Omental fat pad (tissue), 4 donors: ENCODE measurements at places on chromosomes 7 and 10. TPM values are rescaled to one million over a fixed set of nuclear protein-coding genes. Genes with fewer than 3 reads are reported as not detected.
A peak's percentile ranks its signal among the peaks of the same experiment; 100 is the strongest.

DNA sequence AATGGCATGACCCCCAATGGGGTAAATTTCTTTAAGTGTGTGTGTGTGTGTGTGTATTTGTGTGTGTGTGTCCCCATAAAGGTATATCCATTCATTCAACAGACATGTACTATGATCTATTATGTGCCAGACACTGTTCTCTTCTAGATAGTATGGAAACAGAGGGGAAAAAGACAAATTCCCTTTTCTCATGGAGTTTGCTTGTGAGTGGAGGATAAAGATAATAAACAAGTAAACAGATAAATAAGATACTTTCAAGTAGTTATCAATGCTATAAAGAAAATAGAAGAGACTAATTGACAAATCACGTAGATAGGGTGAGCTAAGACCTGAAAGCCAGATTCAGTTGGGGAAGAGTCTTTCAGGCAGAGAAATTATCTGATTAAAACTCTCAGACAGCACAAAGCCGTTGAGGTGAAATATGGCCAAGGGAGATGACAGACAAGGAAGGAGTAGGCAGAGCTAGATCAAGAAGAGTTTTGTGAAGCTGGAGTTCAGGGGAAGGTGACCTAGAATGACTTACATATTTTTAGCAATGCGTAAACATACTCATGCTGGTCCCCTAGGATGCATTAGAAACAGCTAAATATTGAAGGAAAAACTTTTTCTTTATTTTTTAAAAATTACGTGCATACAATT lies 45.2 kb upstream of the DMTF1 start:
- no peak for DNase-seq

DNA sequence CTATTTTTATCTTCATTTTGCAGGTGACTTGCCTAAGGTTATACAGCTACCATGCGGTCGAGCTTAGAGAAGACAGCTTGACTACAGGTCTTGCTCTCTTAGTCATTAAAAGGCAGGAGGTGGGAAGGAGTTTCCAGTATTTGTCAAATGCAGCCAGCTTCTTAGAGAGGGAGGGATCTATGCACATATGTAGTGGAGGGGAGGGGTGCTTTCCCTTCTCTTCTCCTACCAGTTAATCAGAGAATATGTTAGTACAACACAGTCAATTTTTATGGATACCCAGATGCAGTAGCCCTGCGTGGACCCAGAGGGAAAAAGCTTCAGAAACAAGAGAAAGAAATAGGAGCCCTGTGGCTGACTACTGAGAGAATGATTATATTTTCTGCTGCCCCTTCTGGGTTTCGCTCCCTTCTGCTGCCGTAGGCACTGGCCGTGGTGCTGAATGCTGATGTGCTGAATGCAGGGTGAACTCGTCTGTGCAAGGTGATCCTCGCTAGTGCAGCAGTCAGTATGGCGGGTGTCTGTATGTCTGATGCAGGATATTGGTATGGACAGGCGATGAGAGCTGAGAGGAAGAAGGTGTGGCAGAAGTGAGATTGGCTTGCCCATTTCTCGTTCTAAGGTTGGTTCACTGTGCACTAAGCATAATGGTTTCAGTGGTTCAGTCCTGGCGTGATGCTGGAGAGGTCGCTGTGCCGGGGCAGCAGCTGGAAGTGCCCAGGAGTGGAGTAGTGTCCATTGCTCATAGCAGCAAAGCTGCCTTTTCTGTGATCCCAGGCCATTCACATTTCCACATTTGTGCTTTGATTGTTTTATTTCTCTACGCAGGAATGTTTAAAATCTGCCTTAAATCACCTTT lies 189.2 kb upstream of the PODXL start:
- DNase-seq, result no peak

- no peak for DNase-seq
These were observed 18.5 kb upstream of the TAS2R40 start for GRCh38 chr7:143203386-143203785.

MEOX2 gene
- total RNA-seq, result 3.2 TPM

SEMA3D gene
- 5.2 TPM for total RNA-seq

GIMAP7 gene
- total RNA-seq, result 5.8 TPM

DNA sequence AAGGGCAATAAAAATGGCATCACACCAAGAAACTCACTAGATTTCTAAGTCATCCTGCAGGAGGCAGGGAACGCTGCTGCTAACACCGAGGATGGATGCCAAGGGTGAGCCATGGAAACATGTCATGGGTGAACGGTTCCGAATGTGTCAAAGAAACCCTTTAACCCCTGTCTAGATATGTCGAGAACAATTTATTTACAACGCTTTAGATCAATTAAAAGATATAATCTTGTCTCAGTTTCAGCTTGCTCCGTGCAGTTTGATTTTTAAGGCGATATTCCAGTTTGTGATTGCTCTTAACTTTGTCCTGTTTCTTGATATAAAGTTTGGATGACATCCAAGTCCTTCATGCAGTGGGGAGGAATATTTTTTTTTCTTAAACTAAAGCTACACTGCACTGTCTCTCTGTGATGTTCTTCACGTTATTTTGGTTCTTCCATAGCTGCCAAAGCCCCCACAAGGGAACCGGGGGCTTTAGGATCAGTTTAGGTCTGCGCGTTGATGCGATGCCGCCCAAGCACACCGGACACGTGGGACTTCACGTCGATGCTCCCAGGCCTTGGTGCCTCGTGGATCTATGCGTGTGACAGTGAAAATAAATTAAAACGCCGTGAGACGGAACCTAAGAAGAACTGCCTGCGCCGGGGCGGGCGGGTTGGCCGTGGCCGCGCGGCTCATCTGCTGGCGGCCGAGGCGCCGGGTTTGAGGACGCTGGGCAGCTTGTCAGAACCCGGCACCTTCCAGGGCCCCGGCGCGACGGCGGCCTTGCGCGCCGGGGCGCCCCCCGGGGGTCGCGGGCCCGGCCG lies 220.3 kb downstream of the PHTF2 start:
- DNase-seq, result peak; percentile 41

DNA sequence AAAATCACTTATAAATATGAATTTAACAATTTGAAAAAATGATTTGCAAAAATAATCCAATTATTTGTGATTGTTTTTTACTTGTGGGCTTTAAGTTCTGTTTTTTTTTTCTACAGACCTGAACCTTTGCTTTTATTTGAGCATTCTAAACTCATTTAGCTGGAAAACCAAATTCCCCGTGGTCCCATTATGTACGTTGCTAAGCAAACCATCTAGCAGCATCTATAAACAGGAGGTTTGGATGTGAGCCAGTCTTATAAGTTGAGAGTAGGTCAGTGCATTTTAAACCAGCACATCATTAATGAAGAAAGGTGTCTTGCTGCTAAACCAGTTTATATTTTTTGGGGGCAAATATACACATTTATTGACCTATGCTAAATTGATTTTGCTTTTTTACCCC lies 77.3 kb downstream of the LRRN3 start:
- DNase-seq, result no peak

DNA sequence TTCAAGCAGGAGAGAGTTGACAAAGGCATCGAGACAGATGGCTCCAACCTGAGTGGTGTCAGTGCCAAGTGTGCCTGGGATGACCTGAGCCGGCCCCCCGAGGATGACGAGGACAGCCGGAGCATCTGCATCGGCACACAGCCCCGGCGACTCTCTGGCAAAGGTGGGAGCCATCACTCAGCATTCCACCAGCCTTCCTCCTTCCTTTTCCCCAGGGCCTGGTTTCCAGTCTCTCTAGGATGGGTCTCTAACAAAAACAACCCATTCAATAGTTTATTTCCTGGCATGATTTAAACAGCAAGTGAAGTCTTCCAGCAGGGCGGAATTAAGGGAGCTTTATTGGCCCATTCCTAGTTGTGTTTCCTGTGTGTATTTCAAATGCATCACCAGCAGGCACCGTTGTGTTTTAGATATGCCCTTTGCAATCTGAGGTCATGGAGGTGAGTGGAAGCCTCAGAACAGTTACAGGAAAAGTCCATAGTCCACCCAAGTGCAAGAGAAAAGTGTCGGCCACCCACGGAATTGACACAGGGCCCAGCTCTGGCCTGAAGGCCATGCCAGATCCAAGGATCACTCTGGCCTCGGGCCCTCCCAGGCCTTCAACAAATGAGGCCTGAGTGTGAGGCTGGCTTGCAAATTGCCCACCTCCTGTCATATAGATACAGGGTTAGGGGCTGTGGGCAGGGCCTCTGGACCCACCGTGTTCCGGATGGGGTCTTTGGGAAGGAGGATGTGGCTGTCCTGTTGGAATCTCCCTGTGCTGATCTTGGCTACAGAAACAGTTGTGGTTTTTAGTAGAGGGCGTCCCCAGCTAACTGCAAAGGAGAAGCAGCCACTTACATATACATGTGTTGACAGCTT lies 46.9 kb upstream of the TRIM8 start:
- no peak for DNase-seq

- DNase-seq, result no peak
These were observed 926.6 kb upstream of the MBL2 start for GRCh38 chr10:53699231-53699630.

FAM25G gene
- not detected for total RNA-seq

- peak; percentile 26 for DNase-seq
These were observed 6.7 kb downstream of the CALN1 start for GRCh38 chr7:72405418-72405817.

GRCh38 chr7:120043250-120043649 lies 229.7 kb upstream of the KCND2 start:
- DNase-seq, result no peak

SERPINE1 gene
- 155 TPM for total RNA-seq

SCART1 gene
- total RNA-seq, result 2.0 TPM

HTRA1 gene
- 240 TPM for total RNA-seq
